BJ (cell line): ENCODE measurements at places on chromosomes 7 and 10. TPM values are rescaled to one million over a fixed set of nuclear protein-coding genes. Genes with fewer than 3 reads are reported as not detected.

The HMX3 gene
- polyA plus RNA-seq = not detected in 2 replicates

The PKD2L1 gene
- not detected in 2 replicates for polyA plus RNA-seq

The IDI2 gene
- polyA plus RNA-seq = not detected in 2 replicates

The GALNT17 gene
- polyA plus RNA-seq = not detected in 2 replicates

The FOXP2 gene
- polyA plus RNA-seq = 0.59 and 0.66 TPM in 2 replicates

DNA sequence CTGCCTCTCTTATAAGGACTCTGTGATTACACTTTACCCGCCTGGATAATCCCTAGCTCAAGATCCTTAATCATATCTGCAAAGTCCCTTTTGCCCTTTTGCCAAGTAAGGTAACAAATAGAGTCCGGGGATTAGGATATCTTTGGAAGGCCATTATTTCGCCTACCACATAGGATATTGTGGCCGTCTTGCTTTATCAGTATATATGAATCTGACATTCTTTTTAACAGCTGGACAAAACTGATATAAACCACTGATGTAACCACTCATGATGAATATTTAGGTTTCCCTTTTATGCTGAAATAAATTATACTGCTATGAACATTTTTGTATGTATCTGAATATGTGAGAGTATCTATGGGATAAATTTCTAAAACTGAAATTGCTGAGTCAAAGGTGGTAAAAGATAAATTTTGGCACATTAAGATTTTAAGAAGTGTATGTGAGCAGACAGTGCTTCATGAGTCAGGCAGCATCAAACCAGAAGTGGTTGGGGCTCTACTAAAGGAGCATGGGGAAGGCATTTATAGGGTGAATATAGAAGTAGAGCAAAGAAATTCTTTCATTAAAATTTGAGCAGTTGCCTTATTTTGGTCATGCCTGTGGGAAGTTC lies 44.7 kb downstream of the AVL9 start:
- DNase-seq = no peak

DNA sequence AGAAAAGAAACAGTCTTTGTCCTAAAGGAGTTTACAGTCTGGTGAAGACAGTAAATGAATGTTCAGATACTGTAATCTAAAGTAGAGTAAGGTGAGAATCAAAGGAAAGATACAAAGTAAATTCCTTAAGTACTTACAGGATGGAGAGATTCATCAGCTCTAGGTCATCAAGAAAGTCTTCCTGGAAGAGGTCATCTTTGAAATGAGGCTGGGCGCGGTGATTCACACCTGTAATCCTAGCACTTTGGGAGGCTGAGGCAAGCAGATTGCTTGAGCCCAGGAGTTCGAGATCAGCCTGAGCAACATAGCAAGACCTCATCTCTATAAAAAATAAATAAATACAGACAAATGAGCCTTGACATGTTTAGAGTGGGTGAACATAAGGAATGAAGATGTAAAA lies 18.3 kb downstream of the FHIP2A start:
- no peak for DNase-seq

GRCh38 chr10:115660391-115660790 lies 567.2 kb downstream of the ATRNL1 start:
- no peak for DNase-seq

GRCh38 chr7:95391761-95392160 lies 4.4 kb downstream of the PON3 start:
- no peak for DNase-seq

DNA sequence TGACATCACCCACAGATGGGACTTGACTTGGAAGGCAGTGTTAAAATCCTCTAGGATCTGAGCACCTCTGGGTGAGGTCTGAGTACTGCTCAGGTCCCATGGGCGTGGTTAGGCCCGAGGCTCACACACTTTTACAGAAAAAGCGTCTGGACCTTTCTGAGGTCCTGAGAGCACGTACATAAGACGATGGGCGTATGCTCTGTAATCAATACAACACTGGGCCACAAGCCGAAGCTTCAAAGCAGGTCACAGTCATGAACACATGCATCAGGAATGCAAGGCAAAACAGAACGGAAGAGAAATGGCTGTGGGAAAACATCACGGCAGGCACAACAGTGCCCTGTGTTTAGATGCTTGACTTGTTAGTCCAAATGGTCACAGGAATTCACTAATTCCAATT lies 112.2 kb downstream of the LARP4B start:
- peak; percentile 16 for DNase-seq

- DNase-seq = no peak
These were observed 16.2 kb upstream of the INSIG1 start for GRCh38 chr7:155281398-155281969.

DNA sequence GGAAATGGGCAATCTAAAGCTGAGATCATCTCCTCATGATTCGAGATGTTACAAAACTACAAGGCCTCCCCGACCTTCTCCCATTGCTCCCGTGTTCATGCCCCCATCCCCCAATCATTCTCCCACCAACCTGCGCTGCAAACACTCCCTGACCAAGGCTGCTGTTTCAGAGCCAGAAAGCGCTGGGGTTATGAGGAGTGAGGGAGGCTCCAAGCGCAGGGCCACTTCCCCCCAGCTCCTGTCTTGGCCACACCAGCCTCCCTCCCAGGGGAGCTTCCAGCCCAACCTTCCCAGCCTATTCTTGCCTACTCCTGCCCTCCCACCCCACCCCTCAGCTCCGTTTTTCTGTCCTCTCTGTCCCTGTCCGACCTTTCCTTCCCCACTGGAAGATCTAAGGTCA lies 14.7 kb upstream of the NODAL start:
- DNase-seq = no peak

GRCh38 chr7:4885317-4885807 lies 1.8 kb upstream of the RADIL start:
- no peak for DNase-seq

DNA sequence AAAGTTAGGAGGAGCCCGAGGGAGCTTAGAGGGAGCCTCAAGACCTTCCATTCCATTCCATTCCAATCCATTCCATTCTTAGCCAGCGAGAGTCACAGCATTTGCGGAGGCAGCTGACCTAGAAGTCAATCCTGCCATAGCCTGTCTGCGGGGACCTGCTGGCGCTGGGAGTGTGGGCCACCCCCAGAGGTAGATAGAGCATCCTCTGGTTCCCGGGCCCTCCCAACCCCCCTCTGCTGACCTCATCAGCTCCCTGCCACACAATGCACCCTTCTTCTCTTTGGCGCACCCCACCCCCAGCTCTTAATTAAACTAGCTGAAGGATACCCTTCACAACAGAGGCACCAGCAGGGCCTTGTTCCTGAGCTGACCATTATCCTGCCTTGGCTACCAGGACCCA lies 152.5 kb upstream of the ZMIZ1 start:
- no peak for DNase-seq

GRCh38 chr10:93573051-93573909 lies 6.8 kb downstream of the FFAR4 start:
- no peak for DNase-seq

- no peak for DNase-seq
These were observed 312.7 kb upstream of the SP8 start for GRCh38 chr7:21099432-21099831.
